Stimulated activated CD4-positive, alpha-beta T cell treated with anti-CD3 and anti-CD28 coated beads, Interleukin-2, amount 100 ng/mL, for 48 hours (primary cell): ENCODE measurements at places on chromosomes 16 and 17.

DNA sequence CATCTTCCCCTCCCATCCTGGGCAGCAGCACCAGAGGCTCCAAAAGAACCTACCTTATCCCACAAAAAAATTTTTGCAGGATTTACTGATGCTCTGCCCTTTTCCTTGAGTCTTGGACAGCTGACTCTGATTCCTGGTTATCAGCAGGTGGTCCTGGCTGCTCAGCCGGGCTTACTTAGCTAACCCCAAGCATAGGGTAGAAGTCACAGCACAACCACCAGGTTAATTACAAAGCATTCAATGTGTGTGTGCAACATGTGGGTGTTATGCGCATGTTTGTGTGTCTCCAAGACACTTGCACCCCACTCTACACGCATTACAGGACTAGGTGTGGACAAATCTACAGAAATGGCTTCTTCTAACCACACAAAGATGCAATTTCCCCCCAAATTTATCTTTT, 36.3 kb downstream of the PECAM1 start:
- no peak for DNase-seq

- no peak for DNase-seq
Measured at GRCh38 chr16:88403794-88404581, 21.2 kb downstream of the ZNF469 start.

- DNase-seq, result no peak
Measured at GRCh38 chr16:84499638-84500037, 4.8 kb downstream of the MEAK7 start.

- no peak for DNase-seq
Measured at GRCh38 chr16:76059186-76059585, 218.0 kb upstream of the CNTNAP4 start.

DNA sequence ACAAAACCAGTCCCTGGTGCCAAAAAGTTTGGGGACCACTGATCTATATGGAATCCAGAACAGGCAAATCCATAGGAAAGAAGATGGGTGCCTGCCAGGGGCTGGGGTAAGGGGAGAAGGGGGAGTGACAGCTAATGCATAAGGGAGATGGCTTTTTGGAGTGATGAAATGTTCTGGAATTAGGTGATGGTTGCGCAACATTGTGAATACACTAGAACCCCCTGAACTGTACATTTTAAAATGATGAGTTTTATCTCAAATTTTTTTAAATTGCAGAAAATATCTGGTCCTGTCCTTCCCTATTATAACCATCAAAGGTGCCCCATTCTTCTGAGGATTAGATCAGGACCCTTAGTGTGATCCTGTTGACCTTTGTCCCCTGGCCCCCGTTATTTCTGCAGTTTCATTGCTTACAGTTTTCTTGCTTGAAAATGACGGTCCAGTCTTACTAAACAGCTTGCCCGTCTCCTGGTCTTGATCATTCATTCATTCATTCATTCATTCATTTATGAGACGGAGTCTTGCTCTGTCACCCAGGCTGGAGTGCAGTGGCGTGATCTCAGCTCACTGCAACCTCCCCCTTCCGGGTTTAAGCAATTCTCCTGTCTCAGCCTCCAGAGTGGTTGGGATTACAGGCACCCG, 4.6 kb downstream of the BCO1 start:
- DNase-seq, result no peak

- DNase-seq, result no peak
Measured at GRCh38 chr17:72270273-72270924, 149.6 kb downstream of the SOX9 start.

DNA sequence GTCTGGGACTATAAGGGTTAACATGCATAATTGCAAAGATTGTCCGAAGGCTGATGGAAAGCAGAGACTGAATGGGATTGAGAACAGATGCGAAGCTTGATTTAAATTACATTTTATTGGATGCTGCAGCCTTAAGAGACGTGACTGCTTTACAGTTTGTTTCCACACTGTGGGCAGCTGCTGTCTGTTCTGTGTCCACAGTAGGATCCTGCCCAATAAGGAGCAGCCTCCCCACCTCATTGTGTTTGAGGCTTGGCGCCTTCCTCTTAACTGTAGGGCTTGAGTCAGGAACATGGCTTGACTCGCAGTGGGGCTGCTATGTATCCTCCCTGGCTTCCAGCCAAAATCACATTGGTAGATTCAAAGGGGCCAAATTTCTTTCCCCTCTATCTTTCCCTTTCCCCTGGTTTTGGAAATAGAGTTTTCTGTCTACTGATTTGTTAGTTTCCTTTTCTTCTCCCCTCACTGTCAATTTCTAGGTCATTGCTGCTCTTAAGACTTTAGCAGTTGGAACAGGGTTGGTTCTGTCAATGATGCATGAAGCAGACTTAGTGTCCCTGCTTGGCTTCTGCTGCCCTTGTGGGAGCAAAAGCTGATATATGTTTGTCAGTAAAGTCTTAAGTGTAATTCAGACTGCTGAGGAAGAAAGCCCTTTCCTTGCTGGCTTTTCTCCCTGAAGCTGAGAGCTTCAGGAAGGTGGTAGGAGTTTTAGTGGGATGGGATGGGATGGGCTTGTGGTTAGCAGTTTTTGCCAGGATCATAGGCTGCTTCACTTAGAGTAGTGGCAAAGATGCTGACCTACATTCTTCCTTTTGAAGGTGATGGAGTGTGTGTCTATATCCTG, 5.0 kb upstream of the RARA start:
- DNase-seq, result no peak

- DNase-seq, result peak; percentile 63
Measured at GRCh38 chr16:30054959-30055553, 10.5 kb upstream of the ALDOA start.

DNA sequence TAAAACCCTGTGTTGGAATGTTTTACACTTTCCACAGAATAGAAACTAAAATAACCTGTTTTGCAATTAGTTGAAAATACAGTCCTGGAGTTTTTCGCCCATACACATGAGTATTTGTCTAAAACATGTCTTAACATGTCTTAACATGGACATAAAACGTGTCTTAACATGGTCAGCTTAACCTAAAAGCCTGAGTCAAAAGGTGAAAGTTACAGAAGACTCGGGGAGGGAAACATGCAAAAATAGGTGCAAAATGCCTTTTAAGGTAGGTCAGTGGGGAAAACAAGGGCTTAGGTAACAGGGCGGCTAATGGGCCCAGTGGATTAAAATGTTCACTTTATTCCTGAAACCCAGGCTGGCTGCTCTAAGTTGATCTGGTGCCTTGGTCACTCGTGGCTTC, 56.1 kb upstream of the RBL2 start:
- DNase-seq, result no peak

- peak; percentile 80 for DNase-seq
Measured at GRCh38 chr16:29899516-29900101, at the start of gene SEZ6L2. Gene SEZ6L2, minus strand, starts transcription at chr16:29899550. Its CDS starts 531 bp downstream, at chr16:29899019.

- DNase-seq, result peak; percentile 63
Measured at GRCh38 chr17:31558748-31559583, 167.5 kb downstream of the RAB11FIP4 start.

DNA sequence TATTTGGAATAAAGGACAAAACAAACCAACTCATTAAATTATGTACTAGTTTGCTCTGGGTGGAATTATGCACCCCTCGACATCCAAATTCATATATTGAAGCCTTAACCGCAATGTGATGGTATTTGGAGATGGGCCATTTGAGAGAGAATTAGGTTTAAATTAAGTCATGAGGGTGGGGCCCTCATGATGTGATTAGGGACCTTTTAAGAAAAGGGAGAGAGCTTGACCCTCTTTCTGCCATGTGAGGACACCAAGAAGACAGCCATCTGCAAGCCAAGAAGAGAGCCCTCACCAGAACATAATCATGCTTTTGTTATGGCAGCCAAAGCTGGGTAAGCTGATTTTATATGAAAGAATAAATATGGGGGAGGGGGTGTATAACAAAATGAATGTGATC, 2.0 kb downstream of the C16orf87 start:
- no peak for DNase-seq

DNA sequence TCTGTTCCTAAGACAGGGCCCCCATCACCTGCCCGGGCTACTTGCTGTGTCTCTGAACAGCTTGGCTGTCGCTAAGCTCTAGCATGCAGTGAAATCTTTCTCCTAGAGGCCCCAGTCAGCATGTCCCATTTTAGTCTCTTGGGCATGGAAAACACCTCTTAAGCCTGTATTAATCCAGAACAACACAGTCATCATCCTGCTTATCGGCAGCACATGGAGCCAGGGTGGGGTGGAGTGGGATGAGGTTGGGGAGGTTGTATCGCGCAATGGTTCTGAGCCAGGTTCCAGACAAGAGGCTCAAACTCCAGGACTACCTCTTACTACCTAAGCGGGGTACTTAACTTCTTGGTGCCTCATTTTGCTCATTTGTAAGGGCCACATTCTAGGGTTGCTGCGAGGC, 7.8 kb downstream of the ST6GALNAC2 start:
- no peak for DNase-seq

GRCh38 chr17:73878923-73879322, 234.7 kb upstream of the SDK2 start:
- no peak for DNase-seq

GRCh38 chr16:57893559-57894389, 77.2 kb downstream of the CNGB1 start:
- DNase-seq, result no peak

DNA sequence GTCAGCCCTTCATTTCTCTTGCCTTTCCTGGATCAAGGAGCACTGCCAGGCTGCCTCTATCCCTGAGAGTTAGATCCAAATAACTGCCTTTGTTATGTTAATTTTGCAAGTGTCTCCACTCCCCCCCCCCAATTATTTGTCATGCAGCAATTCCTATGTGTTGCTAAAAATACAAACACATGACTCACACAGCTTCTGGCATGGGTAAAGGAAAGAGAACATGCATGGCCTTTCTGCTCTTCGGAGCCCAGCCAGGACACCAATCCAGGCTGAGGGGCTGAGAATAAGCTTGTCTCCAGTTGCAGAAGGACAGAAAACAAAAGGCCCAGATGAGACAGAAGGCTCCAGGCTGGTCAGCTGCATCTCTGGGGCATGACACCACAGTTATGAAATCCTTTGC, 148.0 kb upstream of the TNRC6C start:
- DNase-seq, result no peak
